ENCODE measurements at places on chromosomes 7 and 10.

DNA sequence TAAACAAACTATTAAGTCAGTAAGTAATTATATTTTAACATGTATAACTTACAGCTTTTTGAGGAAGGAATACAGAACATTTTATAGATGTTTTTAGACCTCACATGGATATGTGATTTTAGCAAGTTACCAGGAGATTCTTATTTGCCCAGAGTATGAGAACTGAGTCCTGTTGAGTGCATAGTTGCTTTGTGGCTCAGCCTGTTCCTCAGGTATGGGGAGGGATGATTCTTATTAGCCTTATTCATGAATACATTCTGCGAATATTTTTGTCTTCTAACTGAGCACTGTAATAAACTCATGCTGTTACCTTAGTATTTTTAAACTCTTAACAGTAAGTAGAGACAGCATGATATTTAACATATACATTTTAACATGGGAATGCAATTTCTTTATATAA lies 17.9 kb downstream of the BTAF1 start:
- DNase-seq = no peak

GRCh38 chr10:3887885-3888476 lies 103.0 kb upstream of the KLF6 start:
- no peak for DNase-seq

DNA sequence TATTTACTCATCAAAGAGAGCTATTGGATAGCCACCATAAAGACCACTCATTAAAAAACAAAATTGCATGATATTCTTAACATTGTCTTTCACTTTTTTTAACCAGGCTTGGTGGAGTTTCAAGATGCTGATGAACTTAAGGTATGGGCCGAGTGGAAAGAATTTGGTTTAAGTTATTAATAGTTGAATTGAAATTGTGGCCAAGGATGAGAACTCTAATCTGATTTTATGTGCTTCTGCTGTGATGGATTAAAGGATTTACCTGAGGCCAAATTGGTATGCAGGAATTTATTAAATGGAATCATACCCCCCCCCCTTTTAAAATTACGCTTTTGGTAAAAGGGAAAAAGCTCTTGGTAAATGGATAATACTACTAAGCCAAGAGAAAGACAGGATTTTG lies 33.8 kb upstream of the TOMM7 start:
- DNase-seq = no peak

DNA sequence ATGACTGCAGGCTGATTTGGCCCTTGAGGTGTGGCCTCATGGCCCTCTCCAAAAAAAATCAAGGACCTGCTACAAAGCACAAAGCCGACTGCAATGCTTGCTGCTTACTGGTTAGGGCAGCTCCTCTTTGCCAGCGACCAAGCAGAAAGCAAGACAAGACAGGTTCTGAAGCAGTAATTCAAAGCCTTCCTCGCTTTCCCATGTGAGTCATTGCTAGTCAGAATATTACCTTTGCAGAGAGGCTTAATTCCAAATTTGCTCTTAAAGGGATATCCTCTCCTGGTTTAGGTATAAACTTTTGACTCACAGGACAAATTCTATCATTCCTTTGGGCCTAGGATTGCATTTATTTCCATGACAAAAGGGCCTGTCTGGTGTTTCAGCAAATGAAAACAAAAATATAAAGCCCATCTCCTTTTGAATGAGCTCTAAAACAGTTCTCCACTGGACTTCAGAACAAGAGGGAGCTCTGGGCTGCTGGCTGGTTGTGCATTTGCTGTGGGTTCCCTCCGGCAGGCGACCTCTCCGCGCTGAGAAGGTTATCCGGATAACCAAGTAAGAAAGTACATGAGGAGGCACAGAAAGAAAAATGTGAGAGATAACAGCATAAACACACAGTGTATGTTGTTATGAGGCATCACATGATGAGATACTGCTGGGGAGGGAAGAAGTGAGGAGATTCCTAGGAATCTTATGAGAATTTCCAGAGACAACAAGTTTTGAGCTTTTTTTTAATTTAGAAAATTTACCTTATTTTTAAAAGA lies 90.8 kb downstream of the EGFR start:
- DNase-seq = no peak

- DNase-seq = no peak
Measured at GRCh38 chr7:148515728-148516695, 74.6 kb upstream of the C7orf33 start.

DNA sequence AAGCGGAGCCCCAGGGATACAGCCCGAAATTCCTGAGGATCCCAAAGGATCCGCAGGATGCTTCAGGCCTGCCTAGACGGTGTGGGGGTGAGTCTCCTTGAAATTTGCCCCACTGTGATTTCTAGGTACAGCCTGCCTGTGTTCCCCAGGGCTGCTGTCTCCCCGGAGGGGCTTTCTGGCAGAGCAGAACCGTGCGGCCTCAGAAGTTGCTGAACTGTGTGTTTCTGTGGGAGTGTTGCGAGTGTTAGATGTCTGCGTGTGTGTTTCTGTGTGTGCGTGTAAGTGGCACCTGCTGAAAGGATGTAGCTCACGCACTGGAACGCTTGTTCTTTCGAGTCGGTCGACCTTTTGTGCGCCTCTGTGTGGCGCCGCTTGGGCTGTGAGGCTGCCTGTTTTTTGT lies 27.8 kb upstream of the ZNF273 start:
- no peak for DNase-seq

GRCh38 chr10:13930120-13930519 lies 343.4 kb downstream of the PRPF18 start:
- no peak for DNase-seq

- DNase-seq = no peak
Measured at GRCh38 chr7:70215491-70215890, 617.2 kb downstream of the AUTS2 start.

DNA sequence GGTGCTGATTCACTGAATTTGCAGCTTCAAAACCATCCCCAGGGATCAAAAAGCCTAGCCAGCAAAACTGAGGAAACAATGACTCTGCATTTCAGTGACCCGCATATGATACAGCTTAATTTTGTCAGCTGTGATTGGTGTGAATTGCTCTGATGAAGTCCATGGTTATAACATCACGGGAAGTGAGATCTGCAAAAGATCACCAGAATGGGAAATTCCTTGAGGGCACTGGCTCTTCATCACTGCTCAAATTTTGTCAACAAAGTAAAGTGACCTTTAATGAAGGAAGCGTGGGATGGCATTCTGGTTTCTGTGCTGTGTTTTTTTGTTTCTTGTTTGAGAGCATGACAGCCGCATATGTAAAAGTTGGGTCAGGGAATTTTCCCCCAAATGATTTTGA lies 745.9 kb downstream of the GATA3 start:
- no peak for DNase-seq

DNA sequence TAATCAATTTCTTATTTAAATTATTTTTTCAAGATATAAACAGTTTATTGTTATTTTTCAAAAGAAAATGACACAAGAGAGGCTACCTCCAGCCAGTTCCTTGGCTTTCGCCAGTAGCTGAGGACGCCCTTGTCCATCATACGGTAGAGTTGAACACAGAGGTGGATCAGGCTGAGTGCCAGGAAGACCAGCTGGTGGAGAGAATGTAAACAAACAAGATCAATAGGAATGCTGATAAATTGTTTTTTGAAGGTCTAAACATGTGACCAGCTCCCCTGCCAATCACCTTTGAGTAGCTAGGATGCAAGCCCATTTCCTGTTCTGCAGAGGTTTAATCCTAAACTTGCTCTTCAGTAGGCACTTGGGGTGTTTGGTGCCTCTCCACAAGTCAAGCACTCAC lies 138.9 kb downstream of the PKD1L1 start:
- DNase-seq = no peak

DNA sequence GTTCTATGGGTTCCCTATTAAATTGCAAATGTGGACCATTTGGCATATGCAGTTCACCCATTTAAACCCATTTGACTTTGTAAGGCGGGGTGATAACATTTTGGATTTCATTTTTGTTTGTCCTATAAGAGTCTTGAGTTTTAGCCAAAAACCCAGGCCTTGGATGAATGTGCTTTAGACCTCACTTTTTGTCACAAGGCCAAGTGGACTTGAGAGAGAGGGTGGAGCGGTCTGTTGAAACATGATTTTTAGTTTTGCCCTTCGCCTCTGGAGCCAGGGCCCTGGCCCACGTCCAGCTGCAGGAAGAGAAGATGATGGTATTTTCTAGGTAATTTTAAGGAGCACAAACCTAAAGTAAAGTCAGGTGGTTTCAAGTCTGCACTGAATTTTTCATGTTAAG lies 260.1 kb downstream of the SLC25A13 start:
- DNase-seq = no peak

DNA sequence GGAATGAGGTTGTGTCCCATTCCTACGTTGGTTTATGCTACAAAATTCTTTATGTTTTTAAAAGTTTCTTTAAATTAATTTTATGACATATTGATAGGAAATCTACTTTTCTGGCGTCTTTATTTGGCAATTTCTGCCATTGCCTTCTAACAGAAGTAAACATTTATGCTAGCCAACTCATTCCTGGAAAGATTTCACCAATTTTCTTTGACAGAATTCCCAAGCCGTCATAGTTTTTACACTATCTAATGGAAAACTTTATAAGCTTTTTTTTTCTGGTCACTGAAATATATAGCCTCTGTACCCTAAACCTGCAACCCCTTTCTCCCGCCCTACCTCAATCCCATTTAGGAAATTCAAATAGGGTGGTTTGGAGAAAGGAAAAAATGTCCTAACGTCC lies 6.1 kb upstream of the TCAF1 start:
- DNase-seq = no peak

GRCh38 chr7:68176974-68177373 lies 1180.3 kb downstream of the TYW1 start:
- no peak for DNase-seq

DNA sequence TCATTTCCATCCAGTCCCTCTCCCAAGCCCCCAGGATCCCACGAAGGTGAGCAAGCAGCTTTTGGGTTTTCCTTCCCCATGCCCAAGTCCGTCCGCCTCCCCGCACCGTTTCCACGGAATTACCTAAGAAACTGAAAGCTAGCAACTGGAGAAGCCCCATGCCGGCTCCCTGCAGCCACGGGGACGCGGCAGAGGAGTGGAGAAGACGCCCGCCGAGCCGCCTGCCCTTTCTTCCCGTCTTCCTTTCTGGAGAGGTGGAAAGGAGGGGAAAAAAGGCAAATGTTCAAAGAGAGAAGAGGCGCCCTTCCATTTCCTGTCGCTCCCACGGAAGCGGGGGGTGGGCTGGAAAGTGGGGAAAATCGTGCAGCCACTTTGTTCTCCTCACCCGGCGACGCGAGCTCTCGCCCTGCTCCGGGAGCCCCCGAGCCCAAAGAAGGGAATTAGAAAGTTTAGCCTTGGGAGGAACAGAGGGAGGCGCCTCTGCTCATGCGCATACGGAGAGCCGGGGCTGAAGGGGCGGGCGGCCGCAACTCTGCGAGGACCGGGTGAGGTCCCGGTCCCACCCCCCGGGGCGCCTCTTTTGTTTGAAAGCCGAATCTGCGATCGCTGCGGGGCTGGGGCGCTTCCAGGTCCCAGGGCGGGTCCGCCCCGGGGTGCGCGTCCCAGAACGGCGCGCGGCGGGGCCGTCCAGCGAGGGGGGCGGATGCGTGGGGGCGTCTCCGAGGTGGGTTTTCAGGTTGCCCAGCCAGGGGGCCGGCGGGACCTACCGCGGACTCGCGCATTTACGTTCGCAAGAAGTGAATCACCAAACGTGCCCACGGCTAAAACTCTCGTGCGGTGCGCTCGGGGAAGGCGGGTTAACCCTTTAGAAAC lies at the start of gene LAMB1:
Gene LAMB1 (minus strand): TSS at position 436 of the 873 bp plus-strand sequence. CDS start 276 bp downstream, at position 160.
- no peak for DNase-seq

DNA sequence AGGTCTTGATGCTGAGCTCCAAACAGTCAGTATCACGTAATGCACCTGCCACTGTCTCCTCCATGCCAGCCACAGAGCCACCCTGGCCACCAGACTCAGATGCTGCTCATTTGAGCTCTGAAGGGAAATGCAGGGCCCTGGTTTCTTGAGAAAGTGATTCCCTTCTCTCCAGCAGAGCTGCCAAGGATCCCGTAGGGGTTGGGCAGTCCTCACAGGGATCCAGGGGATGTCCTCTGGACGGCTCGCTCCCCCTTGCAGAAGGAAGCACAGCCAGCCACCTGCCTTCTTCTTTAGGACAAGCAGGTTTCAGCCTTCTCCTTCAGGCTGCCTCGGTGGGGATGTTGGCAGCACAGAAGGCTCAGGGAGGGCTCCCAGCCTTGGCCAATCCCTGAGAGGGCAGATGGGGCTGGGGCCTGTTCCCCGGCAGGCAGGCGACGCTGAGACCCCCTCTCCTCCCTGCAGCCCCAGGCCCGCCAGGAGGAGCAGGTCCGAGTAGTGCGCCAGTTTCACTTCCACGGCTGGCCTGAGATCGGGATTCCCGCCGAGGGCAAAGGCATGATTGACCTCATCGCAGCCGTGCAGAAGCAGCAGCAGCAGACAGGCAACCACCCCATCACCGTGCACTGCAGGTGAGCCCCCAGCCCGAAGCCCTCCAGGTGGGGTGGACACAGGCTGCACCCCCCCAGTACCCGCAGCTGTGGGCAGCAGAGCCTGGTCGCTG lies 48.9 kb downstream of the MKI67 start:
- no peak for DNase-seq

- DNase-seq = no peak
Measured at GRCh38 chr10:44870031-44870430, 41.1 kb upstream of the TMEM72 start.

GRCh38 chr7:106595922-106596321 lies 65.0 kb downstream of the CCDC71L start:
- no peak for DNase-seq

DNA sequence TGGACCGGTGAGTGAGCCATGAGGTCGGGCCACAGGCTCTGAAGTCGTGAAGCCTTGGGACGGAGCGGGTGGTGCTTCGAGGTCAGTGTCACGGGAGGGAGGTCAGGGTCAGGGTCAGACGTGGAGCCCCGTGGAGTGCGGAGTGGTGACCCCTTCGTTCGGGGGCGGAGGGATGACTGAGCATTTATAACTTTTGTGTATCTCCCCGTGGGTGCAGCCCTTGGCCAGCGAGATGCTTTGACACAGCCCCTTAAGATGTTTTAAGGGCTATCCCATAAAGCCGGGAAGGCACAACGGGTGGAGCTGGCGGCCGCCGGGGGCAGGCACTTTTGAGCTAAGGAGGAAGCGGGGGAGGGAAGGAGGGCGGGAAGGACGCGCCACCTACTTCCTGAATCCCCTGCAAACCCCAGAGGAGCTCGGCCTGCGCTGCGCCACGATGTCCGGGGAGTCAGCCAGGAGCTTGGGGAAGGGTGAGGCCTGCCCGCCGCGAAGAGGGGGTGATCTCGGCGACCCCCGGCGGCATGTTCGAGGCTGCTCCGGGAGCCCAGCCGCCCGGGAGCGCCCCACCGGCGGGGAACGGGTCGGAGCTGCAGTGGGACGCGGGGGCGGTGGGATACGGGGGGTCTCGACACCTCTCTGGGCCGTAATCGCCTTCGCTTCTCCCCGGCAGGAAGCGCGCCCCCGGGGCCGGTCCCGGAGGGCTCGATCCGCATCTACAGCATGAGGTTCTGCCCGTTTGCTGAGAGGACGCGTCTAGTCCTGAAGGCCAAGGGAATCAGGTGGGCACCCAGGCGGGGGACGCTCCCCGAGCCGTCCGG lies at the start of gene GSTO1:
Gene GSTO1 (plus strand): TSS at position 400 of the 818 bp plus-strand sequence. CDS start 37 bp downstream, at position 437.
- no peak for DNase-seq

GRCh38 chr7:69020536-69020935 lies 577.7 kb upstream of the AUTS2 start:
- no peak for DNase-seq

GRCh38 chr7:159144758-159145489 lies at the start of gene VIPR2:
TSS of gene VIPR2 (minus strand) at chr7:159144867. CDS start at chr7:159144771, 96 bp downstream.
- DNase-seq = no peak

- DNase-seq = no peak
Measured at GRCh38 chr7:129719980-129720732, 108.6 kb downstream of the NRF1 start.
